Upper lobe of left lung (tissue), 6 donors: ENCODE measurements at places on chromosomes 16 and 17.

GRCh38 chr17:81217491-81217890, 5.3 kb downstream of the CEP131 start:
- no peak overlapping the region for H3K4me3 ChIP-seq
- H3K36me3 ChIP-seq = no peaks in the 10 kb centered on the region
- H3K4me1 ChIP-seq = peaks cover 11% of the 10 kb centered on the region
- no peaks in the 10 kb centered on the region for H3K27me3 ChIP-seq

DNA sequence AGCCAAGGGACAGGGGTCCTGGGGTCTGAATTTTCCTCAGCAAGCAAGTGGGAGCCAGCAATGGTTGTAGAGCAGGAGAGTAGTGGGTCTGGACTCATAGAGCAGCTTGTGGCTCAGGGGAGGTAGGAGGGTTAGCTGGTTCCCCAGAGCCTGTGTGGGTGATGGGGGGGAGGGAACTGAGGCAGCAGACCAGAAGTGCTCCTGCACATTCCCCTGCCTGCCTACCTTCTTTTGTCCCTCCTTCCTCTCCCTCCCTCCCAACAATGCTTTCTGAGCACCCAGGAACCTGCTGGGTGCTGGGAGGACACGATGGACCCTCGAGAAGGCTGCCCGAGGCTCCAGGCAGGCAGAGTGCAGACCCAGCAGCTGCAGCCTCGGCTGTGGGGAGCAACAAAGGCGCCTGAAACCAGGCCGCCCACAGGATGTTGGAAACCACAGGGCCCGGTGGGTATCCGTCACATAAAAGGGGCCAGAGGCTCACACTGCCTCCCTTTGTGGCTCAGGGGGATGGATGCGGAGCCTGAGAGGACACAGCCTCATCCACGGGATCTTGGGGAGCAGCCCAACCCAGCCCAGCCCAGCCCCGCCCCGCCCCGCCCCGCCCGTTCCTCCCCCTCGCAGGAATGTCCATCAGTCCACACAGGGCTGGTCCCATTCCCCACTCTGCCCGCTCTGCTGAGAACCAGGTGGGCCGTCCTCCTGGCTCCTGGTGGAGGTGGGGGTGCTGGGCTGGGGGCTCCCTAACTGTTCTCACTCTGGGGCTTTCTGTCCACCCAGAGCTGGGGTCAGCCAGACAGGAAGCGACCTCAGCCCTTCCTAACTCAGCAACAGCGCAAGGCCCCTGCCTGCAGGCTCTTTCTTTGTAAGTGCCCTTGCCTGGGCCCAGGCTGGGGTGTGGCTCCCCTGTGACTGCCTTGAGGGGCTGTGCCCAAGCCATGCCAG, 1.7 kb upstream of the NLRC3 start:
- H3K4me1 ChIP-seq = peaks cover 11% of the 10 kb centered on the region
- no peaks in the 10 kb centered on the region for H3K27me3 ChIP-seq
- H3K27ac ChIP-seq = no peak overlapping the region

DNA sequence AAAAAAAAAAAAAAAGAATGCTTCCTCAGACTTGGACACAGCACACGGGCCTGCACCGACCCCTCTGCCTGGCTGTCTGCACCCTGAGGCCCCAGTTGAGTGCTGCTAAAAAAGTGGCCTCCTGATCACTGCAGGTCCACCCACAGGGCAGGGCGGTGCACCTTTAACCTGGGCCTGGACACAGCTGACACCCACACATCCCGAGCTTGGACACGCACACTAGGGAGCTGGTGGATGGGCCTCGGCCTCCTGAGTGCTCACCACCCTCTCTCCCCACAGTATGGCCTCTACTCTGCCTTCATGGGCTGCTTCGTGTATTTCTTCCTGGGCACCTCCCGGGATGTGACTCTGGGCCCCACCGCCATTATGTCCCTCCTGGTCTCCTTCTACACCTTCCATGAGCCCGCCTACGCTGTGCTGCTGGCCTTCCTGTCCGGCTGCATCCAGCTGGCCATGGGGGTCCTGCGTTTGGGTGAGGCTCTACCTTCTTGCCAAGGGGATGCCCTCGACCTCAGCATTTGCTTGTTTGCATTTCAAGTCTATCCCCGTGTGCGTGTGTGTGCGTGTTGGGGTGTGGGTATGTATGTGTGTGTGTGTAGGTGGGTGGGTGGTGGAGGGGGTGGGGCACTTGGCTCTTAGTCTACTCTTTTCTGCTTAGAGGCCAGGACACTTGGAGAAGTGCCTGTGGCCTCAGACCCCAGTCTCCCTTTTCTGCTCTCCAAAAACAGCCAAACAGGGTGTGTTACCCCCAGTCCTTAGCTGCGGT, 2.3 kb downstream of the SLC26A11 start:
- peaks cover 3% of the 10 kb centered on the region for H3K36me3 ChIP-seq
- no peak overlapping the region for H3K4me3 ChIP-seq
- no peak for DNase-seq
- no peak overlapping the region for H3K27ac ChIP-seq

GRCh38 chr16:57606147-57606846, 22.1 kb upstream of the ADGRG1 start:
- H3K27me3 ChIP-seq = no peaks in the 10 kb centered on the region
- no peak for DNase-seq
- H3K36me3 ChIP-seq = no peaks in the 10 kb centered on the region
- H3K4me3 ChIP-seq = no peak overlapping the region

DNA sequence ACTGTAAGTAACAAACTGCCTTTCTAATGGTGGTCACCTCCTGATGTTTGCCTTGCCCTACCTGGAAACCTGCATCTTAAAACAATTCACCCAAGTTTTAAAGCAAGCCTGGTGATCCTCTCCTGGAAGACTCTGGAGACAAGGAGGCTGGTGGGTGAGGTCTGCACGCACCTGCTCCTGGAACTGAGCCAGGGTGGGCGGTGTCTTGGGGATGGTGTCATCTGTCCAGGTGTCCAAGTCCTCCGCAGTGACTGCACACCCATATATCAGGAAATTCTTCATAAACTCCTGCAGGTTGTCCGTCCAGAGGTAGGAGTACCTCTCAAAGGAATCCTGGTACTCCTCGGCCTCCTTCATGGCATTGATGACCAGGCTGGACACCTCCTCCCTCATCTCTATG, 44.9 kb downstream of the DNAH17 start:
- peaks cover 14% of the 10 kb centered on the region for H3K4me1 ChIP-seq
- H3K4me3 ChIP-seq = no peak overlapping the region
- no peak overlapping the region for H3K27ac ChIP-seq
- no peaks in the 10 kb centered on the region for H3K36me3 ChIP-seq
- H3K27me3 ChIP-seq = no peaks in the 10 kb centered on the region

GRCh38 chr17:62578757-62579487, 48.5 kb upstream of the MRC2 start:
- no peak overlapping the region for H3K27ac ChIP-seq
- no peak for DNase-seq
- no peaks in the 10 kb centered on the region for H3K27me3 ChIP-seq
- no peaks in the 10 kb centered on the region for H3K4me1 ChIP-seq
- no peaks in the 10 kb centered on the region for H3K36me3 ChIP-seq

- H3K27ac ChIP-seq = no peak overlapping the region
- H3K4me1 ChIP-seq = no peaks in the 10 kb centered on the region
- H3K36me3 ChIP-seq = no peaks in the 10 kb centered on the region
Observed at GRCh38 chr16:55672471-55672870, 16.7 kb downstream of the SLC6A2 start.

DNA sequence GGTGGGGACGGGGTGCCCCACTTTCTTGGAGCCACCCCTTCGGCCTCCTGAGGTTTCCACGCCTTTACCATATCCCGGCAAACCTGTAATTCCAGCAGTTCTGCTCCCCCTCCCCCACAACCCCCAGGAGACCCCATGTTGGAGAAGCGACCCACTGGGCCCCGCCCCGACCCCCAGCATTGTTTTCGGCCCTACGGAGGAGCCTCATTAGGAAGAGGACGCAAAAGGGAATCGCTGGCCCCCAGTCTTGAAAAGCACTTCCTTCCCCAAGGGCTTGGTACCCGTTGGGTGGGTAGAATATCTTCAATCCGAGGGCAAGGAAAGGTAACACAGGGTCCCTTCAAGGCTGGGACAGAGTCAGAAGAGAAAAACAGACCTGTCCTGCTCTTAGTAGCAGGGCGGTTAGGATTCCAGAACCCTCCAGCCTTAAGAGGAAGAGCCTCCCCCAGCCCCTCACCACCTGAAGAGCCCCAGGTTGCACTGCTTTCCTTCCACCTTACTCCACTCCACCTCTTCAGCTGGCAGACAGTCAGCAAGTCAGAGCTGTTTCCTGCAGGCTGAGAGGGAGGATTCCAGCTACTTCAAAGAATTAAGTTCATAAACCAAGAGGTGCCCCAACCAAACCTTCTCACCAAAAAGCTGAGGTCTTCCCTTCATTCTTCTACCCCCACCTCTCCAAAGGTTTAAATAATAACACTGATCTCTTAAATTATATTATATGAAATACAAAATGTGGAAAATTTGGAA, 803 bp upstream of the TLCD2 start:
- peaks cover 17% of the 10 kb centered on the region for H3K36me3 ChIP-seq
- no peaks in the 10 kb centered on the region for H3K27me3 ChIP-seq
- peak overlapping the region; percentile 93 for H3K27ac ChIP-seq
- H3K4me3 ChIP-seq = peak overlapping the region; percentile 43
- peaks cover 64% of the 10 kb centered on the region for H3K4me1 ChIP-seq

DNA sequence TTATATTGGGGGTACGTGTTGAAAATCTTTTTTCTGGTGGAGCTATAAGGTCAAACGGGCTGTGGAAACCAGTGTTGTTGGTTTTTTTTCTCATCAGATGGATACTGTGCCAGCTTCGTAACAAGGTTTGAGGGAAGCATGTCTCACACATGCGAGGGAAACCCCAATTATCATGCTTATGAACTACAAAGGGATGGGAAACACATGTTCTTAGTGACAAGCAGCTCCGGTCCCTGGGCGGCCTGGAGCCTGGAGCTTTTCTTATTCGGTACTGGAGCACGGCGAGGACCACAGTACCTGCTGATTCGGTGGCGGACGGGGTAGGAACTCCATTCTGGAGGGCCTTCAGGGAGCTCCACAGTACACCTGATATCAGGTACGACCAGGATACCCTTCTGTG, 12.5 kb downstream of the SLC43A2 start:
- no peak overlapping the region for H3K27ac ChIP-seq
- H3K36me3 ChIP-seq = peaks cover 9% of the 10 kb centered on the region
- DNase-seq = no peak
- no peaks in the 10 kb centered on the region for H3K27me3 ChIP-seq
- H3K4me1 ChIP-seq = peaks cover 25% of the 10 kb centered on the region

GRCh38 chr16:81678326-81679095, 100.6 kb upstream of the PLCG2 start:
- DNase-seq = peak; percentile 85
- H3K27me3 ChIP-seq = no peaks in the 10 kb centered on the region
- H3K4me3 ChIP-seq = peak overlapping the region; percentile 13
- peaks cover 41% of the 10 kb centered on the region for H3K4me1 ChIP-seq

DNA sequence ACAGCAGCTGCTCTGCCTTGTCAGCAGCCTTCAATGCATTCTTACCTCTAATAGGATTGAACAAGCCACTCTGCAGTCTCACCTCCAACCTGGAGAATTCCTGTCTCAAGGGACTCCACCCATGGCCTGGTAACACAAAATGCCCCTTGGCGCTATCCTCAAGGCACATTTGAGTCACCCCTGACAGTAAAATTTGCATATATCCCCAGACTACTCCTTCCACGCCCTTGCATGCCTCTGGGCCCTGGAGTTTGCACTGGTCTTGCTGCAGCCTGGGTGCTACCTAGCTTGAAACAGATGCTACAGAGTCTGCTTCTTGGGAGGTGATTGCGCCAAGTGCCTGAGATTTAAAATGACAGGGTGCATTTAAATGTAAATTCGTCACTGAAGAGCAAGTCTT, 391.4 kb upstream of the MAF start:
- DNase-seq = no peak
- no peak overlapping the region for H3K27ac ChIP-seq
- no peaks in the 10 kb centered on the region for H3K36me3 ChIP-seq
- H3K27me3 ChIP-seq = no peaks in the 10 kb centered on the region
- H3K4me3 ChIP-seq = no peak overlapping the region

DNA sequence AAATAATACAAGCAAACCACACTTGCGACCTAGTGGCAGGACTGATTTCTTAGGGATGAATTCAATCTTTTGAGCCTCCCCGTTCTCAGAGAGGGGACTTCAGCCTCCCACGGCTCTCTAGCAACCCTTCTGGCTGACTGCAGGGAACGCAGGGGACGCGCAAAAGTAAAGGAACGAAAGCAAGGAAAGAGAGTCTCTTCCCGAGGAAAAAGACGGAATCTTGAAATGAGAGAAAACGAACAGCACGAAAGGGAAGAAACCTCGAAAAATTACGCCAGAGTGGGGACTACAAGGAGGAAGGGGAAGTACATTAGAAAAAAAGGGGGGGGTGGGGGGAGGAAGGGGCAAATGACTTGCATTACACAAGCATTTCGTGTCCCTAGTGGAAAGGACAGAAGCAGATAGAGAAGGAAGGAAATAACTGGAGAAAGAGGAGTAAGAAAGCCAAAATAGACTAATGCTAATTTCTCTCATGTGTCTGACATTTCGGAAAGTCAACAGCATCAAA, 1.2 kb downstream of the GRB2 start:
- peaks cover 33% of the 10 kb centered on the region for H3K4me1 ChIP-seq
- no peak for DNase-seq

GRCh38 chr17:49984283-49984682, 10.7 kb downstream of the DLX3 start:
- no peak for DNase-seq
- H3K27ac ChIP-seq = no peak overlapping the region
- H3K27me3 ChIP-seq = no peaks in the 10 kb centered on the region
- no peaks in the 10 kb centered on the region for H3K36me3 ChIP-seq
- H3K4me3 ChIP-seq = no peak overlapping the region

- no peaks in the 10 kb centered on the region for H3K36me3 ChIP-seq
- no peak for DNase-seq
- H3K27ac ChIP-seq = no peak overlapping the region
- H3K27me3 ChIP-seq = no peaks in the 10 kb centered on the region
- H3K4me3 ChIP-seq = no peak overlapping the region
Observed at GRCh38 chr16:9868606-9869149, 313.6 kb downstream of the GRIN2A start.

GRCh38 chr17:68297195-68297594, 5.9 kb downstream of the ARSG start:
- no peak overlapping the region for H3K4me3 ChIP-seq
- H3K27ac ChIP-seq = peak overlapping the region; percentile 35
- peaks cover 5% of the 10 kb centered on the region for H3K27me3 ChIP-seq

DNA sequence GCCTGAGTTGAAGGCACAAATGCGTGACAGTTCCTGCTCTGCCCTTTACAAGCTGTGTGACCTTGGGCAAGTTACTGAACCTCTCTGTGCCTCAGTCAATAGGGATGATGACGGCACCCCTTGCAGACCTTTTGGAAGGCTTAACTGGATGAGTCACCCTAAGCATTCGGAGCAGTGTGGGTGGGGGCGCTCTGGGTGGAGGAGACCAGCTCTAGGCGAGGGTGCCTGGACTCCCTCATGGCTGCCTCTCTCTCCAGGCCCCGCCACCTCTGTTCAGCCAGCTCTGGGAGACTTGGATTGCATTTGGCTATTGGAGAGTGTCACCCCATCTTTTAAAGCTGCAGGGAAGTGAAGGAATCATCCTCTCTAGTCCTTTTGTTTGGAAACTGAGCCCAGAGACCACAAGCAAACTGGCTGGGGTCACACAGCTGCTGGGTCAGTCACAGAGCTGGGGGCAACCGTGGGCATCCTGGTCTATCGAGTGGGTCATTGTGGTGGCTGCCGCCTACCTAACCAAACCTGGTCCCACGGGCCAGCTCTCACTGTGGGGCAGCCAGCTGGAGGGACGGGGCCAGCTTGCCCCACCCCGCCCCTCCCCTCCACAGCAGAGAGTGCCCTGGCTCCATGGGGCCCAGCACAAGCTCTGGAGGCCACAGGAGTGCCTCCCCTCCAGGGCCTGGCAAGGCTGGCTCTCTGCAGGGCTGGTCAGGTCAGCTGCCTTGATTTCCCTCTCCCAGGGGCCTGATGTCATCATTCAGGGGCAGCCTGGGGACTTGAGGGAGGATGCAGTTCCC, 20.2 kb upstream of the GSE1 start:
- no peaks in the 10 kb centered on the region for H3K27me3 ChIP-seq
- DNase-seq = no peak
- no peak overlapping the region for H3K4me3 ChIP-seq
- H3K4me1 ChIP-seq = peaks cover 8% of the 10 kb centered on the region
